SHP77 treated with DMSO at 0.1 percent for 48 hours (cell line): ENCODE measurements at places on chromosomes 13 and 19.

- DNase-seq, result no peak
Observed at GRCh38 chr19:57314146-57314545, 6.1 kb upstream of the ZNF543 start.

DNA sequence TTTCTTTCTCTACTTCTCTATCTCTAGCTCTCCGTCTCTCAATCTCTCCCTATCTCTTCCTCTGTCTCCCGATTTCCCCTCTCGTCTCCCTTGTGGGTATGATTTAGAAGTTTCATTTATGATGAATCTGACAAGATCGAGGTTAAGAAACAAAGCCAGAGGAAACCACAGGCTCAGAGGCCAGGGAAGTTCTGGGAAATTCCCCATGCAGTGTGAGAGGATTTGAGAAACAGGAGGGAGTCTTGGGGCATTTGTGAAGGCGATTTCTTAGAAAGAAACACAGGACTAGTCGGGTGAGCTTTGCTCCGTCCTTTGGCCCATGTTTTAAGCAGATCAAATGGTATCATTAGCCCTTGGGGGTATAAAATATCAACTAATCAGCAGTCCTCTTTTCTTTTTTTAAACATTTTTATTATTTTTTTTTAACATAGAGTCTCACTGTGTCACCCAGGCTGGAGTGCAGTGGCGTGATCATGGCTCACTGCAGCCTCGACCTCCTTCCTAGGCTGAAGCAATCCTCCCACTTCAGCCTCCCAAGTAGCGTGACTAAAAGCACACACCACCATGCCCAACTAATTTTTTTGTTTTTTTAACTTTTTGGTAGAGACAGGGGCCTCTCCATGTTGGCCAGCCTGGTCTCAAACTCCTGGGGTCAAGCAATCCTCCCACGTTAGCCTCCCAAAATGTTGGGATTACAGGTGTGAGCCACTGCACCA is 25.8 kb downstream of the TNFSF9 start:
- no peak for DNase-seq

DNA sequence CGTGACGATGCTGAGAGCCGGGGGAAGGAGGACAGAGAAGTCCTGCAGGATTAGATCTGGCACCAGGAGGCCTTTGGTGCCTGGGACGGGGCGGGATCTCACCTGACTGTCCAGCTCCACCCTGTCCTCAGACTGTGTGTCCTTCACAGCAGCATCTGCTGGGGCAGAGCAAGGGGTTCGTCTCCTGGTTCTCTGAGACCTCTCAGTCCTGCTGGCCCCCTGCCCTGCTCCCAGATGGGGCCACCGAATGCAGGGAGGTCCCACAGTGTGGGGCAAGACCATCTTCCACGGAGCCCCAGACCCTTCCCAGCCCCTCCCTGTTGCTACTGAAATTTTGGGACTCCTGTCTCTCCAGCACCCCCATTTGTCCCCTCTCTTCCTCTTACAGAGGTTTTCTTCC is 4.5 kb downstream of the LILRB3 start:
- no peak for DNase-seq

DNA sequence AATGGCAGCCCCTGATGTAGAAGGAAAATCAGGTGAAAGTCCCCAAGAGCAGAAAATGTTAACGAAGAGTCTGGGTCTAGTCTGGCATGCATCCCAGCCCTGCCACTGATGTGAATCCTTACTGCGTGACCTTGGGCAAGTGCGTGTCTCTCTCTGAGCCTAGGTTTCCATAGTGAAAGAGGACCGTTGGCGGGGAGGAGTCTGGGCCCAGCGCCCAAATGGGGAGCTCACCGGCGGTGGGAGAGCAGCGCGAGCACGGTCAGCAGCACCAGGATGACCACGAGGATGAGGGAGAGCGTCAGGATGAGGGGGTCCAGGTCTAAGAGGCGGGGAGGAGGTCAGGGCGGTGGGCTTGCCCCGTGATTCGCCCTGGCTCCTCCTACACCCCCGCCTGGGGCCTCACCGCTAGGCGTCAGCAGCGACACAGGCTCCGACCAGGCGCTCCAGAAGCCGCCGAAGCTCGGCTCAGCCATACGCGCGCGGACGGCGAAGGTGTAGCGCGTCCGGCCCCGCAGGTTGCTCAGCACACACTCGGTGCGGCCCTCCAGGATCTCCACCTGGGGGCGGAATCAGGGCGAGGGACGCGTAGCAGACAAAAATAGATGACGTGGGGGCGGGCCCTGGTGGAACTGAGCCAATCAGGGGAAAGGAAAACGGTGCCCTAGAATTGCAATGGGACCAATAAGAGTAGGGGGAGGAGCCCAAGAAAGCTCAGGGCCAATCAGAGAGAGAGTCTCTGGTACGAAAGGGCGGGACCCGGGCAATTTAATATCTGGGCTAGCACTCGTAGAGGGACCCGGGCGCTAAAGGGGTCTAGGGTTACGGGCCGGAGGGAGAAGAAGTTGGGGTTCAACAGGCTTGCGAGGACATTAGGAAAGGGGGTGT is 3.2 kb downstream of the EPOR start:
- peak; percentile 97 for DNase-seq

GRCh38 chr13:113172419-113172926 is 14.0 kb downstream of the PROZ start:
- no peak for DNase-seq

- DNase-seq, result no peak
Observed at GRCh38 chr19:708154-709143, at the start of gene PALM. Gene PALM, plus strand, starts transcription at chr19:708935. Its CDS starts 212 bp downstream, at chr19:709147.

DNA sequence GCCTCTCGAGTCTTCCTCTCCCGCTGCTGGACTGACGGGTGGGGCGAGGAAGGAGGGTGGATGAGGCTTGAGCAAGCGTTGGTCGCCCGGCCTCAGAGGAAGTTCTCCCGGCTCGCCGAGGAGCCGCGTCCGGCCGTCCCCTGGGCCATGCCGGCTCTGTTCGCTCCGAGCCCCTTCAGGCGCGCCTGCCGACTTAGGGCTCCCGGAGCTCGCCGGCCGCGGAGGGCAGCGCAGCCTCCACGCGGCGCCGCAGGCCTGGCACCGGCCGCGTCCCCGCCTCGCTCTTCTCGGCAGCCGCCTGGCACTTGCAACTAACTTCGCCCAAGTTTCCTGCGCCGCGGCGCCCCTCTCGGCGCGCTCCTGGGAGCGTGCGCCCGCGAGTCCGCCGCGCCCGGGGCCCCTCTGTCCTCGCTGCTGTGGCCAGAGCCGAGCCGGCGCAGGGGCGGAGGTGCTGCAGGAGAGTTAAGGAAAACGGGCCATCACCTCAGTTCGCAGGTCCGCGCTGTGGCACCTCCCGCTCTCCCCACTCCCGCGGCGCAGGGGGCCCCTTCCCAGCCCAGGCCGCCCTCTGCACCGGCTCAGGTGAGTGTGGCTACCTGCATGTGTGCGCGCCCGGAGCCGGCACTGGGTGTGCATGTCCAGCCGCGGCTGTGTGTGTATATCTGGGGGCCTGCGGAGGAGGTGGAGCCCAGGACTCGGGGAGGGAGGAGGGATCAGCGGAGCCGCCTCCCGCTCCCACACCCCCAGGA is 641 bp upstream of the SOX21 start:
- DNase-seq, result no peak

GRCh38 chr13:28357911-28358433 is 137.0 kb downstream of the FLT1 start:
- DNase-seq, result no peak

DNA sequence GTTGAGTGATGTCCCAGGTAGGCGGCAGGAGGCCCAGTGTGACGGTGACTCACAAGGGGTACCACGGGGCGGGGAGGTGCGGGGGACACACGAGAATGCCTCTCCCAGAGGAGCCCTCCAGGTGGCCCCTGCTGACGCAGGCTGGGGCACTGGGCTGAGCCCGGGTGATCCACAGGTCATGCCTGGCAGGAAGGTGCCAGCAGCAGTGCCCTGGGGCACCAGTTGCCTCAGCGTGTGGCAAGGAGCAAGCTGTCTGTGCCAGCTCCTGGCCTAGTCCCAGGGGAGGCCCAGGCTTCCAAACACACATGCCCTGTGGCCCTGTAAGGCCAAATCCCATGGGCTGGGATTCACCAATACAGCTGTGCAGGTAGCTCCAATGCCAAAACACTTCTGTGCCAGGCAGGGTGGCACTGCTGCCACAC is 28.0 kb downstream of the AKT2 start:
- DNase-seq, result no peak

- DNase-seq, result no peak
Observed at GRCh38 chr13:53124623-53125022, 96.0 kb downstream of the OLFM4 start.

DNA sequence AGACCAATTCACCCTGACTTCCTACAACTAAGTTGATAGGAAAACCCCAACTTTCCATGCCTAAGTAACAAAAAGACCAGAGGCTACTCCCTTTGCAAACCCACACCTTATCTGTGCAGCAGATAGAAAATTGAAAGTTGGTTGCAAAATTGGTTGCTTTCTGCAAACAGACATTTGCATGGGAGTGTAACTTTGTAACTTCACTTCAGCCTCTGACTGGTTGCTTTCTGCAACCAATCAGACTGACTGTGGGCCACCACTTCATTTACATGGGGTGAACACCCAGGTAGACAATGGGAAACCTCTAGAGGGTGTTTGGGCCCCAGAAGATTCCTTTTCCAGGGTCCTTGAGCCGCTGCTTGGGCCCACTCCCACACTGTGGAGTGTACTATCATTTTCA is 9.8 kb downstream of the TEX30 start:
- DNase-seq, result no peak

GRCh38 chr13:83773961-83774360 is 108.3 kb downstream of the SLITRK1 start:
- no peak for DNase-seq

DNA sequence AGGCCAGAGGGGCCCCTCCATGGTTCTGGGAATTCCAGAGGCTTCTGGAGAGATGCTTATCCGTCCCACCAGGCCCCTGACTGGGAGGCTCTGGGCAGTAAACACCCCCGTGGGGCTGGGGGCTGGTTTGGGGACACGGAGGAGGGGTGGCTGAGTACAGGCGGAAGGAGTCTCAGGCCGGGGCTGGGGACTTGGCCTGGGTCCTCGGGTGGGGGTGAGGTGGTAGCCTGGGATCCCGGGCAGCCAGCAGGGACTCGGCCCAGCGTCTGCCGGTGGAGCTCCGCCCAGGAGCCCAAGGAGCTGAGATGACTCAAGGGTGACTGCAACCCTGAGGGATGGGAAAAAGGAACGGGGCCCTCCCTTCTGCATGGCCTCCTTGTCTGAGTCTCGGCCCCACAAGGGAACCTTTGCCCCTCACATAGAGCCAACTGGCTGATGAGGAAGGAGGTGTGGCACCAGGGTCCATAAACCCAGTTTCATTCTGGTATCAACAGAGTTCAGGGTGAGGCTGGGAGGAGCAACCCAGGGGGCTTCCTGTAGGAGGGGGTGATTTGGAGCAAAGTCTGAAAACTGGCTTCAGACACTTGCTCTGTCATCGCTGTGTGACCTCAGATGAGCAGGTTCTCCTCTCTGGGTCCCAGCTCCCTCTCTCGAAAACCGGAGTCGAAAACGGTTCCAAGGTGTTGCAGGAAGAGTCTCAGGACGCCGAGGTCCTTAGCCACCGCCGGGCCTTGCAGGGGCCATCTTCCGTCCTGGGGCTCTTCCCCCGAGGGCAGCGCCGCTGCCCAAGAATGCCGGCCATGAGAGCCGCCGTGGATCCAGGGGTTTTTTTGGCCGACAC is 809 bp downstream of the MISP start:
- DNase-seq, result no peak

- peak; percentile 25 for DNase-seq
Observed at GRCh38 chr19:8615813-8616596, 5.5 kb upstream of the ADAMTS10 start.

- DNase-seq, result no peak
Observed at GRCh38 chr19:16887353-16888265, 1.2 kb upstream of the F2RL3 start.

DNA sequence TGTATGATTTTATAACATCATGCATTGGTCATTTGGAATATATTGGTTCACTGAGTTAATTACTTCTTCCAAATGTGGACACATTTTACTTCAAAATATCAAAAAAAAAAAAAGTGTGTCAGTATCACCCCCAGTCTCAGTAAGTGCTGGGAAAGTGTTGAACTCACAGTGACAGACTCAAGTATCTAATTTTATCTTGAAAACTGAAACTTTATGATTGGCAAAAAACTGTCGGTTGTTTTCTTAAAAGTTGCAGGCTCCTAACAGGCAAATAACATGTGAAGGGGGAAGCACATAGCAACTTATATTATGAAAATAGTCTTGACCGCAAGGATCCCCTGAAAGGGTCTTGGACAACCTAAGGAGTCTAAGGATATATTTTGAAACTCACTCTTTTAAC is 33.5 kb upstream of the TPP2 start:
- DNase-seq, result no peak

DNA sequence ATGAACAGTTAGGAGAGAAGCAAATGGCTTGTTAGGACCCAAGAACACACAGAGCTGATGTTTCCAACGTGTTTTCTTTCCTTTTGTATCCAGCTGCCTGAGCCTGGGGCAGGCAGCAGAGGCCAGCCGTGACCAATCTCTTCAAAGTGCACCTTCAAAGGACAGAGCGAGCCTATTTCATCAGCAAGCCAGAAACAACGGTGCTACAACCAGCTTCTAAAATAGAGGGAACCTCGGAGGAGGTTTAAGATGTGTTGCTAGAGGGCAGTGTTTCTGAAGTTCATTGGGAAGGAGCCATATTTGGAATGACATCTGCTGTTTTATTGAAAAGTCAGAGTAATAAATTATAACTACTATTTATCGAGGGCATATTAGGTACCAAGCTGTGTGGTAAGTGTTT is 56.2 kb upstream of the RFC3 start:
- DNase-seq, result peak; percentile 78

DNA sequence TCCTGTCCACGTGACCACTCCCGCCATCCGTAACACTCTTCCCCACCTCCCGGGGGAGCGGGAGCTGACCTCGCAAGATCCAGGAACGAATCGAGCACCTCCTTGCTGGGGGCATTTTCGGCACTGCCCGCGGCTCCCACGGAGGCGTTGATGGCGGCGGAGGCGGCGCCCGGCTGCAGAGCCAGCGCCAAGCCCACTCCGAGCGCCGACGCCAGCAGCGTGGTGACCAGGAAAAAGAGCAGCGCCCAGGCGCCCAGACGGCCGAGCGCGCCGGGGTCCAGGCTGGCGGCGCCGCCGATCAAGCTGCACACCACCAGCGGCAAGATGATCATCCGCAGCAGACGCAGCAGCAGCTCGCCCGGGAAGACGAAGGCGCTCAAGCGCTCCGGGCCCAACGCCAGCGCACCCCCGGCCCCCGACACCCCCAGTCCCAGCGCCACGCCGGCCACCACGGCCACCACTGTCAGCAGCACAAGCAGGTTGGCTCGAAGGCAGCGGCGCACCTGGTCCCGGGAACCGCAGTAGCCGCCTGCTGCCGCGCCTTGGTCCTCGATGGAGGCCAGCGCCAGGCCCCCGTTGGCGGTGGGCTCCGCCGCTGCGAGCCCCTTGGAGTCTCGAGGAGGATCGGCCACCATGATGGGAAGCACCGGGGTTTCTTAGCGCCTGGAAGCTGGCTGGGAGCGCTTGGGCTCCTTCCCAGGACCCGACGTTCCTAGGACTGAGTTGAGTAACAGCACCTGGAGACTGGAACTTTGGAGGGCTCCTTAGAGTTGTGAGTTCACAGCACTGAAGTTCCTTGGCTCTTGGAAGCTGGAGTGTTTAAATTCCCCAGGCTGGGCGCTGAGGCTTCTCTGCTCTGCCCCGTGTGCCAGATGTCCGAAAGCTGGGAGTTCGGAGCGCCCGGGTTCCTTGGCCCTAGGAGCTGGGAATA is 798 bp downstream of the SLC1A5 start:
- no peak for DNase-seq
